ENCODE measurements at places on chromosomes 13 and 19. TPM values are rescaled to one million over a fixed set of nuclear protein-coding genes. Genes with fewer than 3 reads are reported as not detected.

The SHISA7 gene
- total RNA-seq = not detected

The UCHL3 gene
- 32.4 TPM for total RNA-seq

The TBXA2R gene
- 2.3 TPM for total RNA-seq

The ERICH4 gene
- total RNA-seq = not detected

The CFD gene
- total RNA-seq = 80.2 TPM

The CACNA1A gene
- total RNA-seq = 7.5 TPM

GRCh38 chr19:32863841-32864240 is 5.7 kb downstream of the SLC7A9 start:
- no peak overlapping the region for H3K27ac ChIP-seq
- no peaks in the 10 kb centered on the region for H3K36me3 ChIP-seq
- no peaks in the 10 kb centered on the region for H3K4me1 ChIP-seq

DNA sequence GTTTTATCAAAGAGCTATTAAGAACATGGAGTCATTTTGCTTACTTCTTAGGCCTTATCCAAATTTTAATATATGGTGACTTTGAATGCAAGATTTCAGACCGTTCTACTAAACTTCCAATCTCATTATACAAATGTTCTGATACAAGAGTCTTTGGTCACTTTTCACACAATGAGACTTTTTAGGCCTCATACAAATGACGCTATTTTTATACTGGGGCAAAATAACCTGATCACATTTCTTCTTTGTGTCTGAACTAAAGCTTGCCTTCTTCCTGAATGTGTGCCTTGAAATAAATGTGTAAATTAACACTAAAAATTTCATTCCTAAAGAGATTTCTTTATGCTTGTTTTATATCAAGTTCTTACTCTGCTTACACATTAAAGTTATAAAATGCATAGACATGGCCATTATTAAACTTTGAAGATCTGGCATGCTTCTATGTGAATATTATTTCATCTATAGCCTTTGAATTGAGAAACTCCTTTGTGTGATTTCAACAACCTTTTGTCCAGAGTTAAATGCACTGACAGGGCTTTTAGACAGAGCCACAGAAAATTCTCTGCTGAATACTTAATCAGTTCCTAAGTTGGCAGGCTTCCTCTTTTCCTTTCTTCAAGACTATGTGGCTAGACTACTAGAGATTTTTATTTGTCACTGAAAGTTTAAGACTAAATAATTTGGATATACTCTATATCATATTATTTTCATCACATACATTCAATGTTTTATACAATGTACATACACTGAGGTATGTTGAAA is 86.1 kb downstream of the EDNRB start:
- no peak overlapping the region for H3K27ac ChIP-seq
- H3K27me3 ChIP-seq = no peaks in the 10 kb centered on the region
- no peak for DNase-seq

GRCh38 chr19:39845584-39845932 is 621 bp downstream of the FBL start:
- no peaks in the 10 kb centered on the region for H3K27me3 ChIP-seq
- H3K4me3 ChIP-seq = peak overlapping the region; percentile 94
- peaks cover under 1% of the 10 kb centered on the region for H3K36me3 ChIP-seq
- H3K4me1 ChIP-seq = peaks cover 28% of the 10 kb centered on the region
- peak overlapping the region; percentile 73 for H3K27ac ChIP-seq

DNA sequence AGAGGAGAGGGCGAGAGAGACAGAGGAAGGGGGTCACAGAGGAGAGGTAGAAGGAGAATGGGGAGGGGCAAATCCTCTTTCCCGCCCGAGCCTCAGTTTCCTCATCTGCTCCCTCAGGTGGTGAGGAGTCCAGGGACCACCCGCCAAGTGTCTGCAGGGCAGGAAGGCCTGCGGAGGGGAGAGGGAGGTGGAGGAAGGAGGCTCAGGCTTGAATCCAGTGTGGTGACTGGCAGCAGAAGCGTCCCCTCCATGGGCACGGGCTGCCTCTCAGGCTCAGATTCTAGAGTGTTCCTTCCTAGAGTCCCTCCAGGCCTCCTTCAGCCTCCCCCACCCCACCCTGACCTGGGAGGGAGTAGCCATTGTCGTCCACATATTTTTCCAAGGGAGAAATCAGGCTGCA is 16.5 kb upstream of the GARIN5A start:
- H3K4me1 ChIP-seq = peaks cover 29% of the 10 kb centered on the region
- no peaks in the 10 kb centered on the region for H3K36me3 ChIP-seq
- no peak overlapping the region for H3K4me3 ChIP-seq
- no peak overlapping the region for H3K27ac ChIP-seq

DNA sequence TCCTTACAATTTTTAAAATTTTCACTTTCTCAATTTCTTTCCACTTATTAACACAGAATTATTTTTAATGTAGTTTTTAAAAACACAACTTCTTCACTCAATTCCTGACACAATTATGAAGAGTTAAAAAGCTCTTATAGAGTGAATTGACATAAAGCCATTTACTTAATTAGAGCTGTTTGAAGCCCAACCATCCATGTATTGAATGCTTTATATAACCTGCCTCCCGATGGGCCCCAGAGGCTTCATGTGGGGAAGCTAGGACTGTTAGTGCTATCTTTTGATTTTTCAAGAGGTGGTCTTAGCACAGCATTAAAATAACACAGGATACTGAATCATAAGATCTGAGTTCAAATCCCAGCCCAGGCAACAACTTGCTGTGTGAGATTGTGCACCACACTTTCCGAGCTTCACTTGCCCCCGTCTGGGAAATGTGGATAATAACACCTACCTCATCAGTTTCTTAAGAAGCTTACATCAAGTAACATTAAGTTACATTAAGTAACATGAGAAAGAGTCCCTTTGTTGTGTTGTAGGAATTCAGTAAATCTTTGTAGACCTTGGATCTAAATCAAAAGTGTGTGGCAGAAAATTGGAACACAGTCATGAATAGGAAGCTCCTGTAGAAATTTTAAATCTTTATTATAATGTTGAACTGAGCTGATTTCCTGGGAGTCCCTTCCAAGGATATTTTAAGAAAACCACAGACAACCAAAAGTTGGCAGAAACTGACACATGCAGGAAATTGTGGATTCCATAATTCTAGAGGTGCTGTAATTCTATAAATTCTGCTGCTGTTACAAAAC is 5.5 kb upstream of the ENOX1 start:
- no peak overlapping the region for H3K4me3 ChIP-seq
- H3K36me3 ChIP-seq = no peaks in the 10 kb centered on the region
- H3K4me1 ChIP-seq = peaks cover 10% of the 10 kb centered on the region
- DNase-seq = no peak
- no peak overlapping the region for H3K27ac ChIP-seq
- peaks cover 10% of the 10 kb centered on the region for H3K27me3 ChIP-seq

DNA sequence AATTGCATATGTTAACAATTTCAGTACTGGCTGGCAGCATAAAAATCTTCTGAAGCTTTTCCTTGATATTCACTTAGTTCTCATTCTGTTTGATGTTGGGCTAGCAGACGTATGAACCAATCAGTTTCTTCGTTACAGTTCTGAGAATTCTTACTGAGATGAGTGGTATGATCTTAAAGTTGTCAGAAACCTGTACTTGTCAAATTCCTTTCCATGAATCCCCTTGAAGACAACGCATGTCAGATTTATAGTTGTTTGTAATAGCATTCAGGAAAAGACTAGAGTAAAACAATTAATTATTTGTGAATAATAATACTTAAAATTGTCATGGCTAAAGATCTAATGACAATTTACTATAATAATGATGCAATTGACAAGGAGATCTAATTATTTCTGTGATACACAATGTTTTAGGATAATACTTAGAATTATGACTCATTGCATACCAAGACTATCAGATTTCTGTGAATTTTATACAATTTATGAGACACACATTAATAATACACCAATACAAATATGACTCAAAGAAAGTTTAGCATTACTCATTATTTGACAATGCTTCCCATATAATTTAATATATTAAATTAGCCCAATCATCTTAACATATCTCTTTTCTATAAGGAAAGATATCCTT is 447.2 kb downstream of the RFC3 start:
- H3K27ac ChIP-seq = no peak overlapping the region
- no peaks in the 10 kb centered on the region for H3K36me3 ChIP-seq
- H3K27me3 ChIP-seq = no peaks in the 10 kb centered on the region
- no peak overlapping the region for H3K4me3 ChIP-seq
- H3K4me1 ChIP-seq = no peaks in the 10 kb centered on the region
- no peak for DNase-seq

- H3K27ac ChIP-seq = no peak overlapping the region
- DNase-seq = no peak
- no peaks in the 10 kb centered on the region for H3K36me3 ChIP-seq
These were observed 428 bp downstream of the RASAL3 start for GRCh38 chr19:15463861-15464371.

DNA sequence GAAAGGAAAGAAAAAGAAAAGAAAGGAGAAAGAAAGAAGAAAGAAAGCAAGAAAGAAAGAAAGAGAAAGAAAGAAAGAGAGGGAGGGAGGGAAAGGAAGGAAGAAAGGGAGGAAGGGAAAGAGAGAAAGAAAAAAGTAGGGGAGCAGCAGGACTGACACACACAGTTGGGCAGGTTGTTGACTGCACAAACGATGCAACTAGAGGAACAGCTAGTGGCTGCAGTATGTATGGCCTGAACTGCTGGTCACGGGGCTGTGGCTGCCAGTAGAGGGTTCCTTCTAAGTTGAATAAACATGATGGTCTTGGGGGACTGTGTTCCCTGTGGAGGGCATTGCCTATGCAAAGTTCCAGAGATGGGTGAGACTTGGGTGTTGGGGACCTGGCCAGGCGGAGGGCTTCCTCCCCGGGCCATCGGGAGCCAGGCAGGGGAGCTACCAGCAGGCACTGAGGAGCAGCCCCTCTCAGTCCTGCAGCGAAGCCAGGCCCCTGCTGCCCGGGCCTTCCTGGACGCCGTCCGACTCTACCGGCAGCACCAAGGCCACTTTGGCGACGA is 16.7 kb upstream of the COLGALT1 start:
- DNase-seq = no peak
- peaks cover 8% of the 10 kb centered on the region for H3K4me1 ChIP-seq
- no peaks in the 10 kb centered on the region for H3K27me3 ChIP-seq
- H3K36me3 ChIP-seq = no peaks in the 10 kb centered on the region
- H3K4me3 ChIP-seq = peak overlapping the region; percentile 65

DNA sequence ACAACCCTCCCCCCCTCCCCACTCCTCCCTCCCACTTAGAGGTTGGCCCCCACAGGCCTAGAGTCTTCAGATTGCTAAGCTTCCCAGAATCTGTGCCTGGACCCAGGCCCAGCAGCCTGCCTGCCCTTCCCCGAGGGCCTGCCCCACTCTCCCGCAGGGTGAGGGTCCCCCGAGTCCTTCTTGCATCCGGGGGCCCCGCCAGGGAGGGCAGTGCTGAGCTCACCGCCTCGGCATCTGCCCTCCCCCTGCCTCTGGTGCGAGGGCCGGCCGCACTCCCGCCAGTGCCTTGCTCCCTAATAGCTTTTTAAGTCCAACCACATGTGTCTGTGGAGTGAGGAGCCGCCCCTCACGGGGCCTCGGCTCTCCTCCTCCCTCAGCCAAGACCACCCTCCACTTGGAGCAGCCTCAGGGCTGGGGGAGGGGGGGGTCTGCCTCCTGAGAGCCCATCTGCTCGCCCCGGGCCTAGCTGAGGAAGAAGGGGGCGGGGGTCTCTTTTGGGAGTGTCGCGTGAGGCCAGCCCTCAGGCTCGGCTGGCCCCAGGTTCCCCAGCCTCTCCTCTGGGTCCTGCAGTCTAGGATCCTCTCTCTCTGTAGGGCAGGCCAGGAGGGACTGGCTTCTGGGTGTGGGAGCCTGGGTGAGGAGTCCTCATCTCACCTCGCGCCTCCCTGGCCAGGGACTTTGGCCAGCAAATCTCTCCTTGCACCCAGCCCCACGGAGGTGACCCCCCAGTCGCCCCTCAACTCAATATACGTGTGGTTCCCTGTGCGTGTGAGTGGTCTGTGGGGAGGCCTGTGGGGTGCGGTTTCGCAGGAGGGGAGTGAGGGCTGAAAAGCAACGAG is 47.2 kb downstream of the LYL1 start:
- H3K36me3 ChIP-seq = no peaks in the 10 kb centered on the region
- H3K4me1 ChIP-seq = peaks cover 92% of the 10 kb centered on the region
- peak overlapping the region; percentile 94 for H3K27ac ChIP-seq
- no peaks in the 10 kb centered on the region for H3K27me3 ChIP-seq

GRCh38 chr13:75549262-75550158 is at the start of gene UCHL3:
Gene UCHL3 (plus strand): TSS chr13:75549791. CDS start chr13:75549821, 30 bp downstream.
- peaks cover 5% of the 10 kb centered on the region for H3K4me1 ChIP-seq
- no peaks in the 10 kb centered on the region for H3K36me3 ChIP-seq
- H3K27ac ChIP-seq = peak within 1 kb of the TSS; percentile 63
- no peaks in the 10 kb centered on the region for H3K27me3 ChIP-seq
- H3K4me3 ChIP-seq = peak within 1 kb of the TSS; percentile 81

DNA sequence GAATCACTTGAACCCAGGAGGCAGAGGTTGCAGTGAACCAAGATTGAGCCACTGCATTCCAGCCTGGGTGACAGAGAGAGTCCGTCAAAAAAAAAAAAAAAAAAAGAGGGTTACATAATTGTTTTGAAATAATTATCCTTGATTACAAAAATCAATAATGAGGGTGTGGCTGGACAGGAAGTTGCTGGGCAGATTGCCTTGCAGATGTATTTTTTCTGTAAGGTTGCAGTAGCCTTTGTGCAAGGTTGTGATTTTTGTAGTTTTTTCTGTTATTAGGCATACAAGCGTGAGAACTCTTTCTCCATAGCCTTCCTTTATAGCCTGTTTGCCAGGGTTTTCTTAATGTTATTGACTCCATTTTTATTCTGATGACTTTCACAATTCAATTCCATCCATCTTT is 40.7 kb upstream of the SIN3B start:
- H3K27ac ChIP-seq = no peak overlapping the region
- H3K36me3 ChIP-seq = no peaks in the 10 kb centered on the region
- no peak for DNase-seq
- no peaks in the 10 kb centered on the region for H3K27me3 ChIP-seq

DNA sequence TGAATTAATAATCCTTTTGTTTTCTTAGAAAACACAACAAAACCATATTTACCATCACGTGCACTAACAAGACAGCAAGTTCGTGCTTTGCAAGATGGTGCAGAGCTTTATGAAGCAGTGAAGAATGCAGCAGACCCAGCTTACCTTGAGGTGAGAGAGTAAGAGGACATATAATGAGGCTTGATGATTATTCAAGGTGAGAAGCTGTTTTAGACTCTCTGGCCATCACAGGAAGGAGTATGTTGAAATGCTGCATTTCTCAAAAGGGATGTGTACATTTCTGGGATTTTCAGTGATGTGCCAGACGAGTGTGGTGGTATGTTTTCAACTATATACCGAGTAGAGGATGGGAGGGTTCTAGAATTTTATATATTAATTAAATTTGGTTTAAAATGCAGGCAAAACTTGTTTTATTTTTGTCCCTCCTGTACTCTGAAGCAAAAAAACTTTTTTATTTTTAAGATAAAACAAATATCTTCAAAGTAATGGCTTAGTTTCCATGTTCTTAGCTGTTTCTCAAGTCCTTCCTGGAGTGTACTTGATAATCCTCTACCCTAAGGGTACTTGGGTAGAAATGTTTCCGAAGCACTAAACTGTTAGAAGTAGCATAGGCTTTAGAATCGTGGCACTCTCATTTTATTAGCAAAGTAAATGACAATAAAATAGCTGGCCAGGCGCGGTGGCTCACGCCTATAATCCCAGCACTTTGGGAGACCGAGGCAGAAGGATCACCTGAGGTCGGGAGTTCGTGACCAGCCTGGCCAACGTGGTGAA is 51.1 kb downstream of the N4BP2L1 start:
- H3K27ac ChIP-seq = no peak overlapping the region
- no peak overlapping the region for H3K4me3 ChIP-seq
- H3K36me3 ChIP-seq = peaks cover 29% of the 10 kb centered on the region

- no peak overlapping the region for H3K4me3 ChIP-seq
- H3K36me3 ChIP-seq = no peaks in the 10 kb centered on the region
- H3K4me1 ChIP-seq = peaks cover 14% of the 10 kb centered on the region
- H3K27ac ChIP-seq = no peak overlapping the region
These were observed 20.4 kb downstream of the MISP start for GRCh38 chr19:771332-771785.

Measured in HCT116 (cell line).